ENCODE measurements at places on chromosomes 4 and X. TPM values are rescaled to one million over a fixed set of nuclear protein-coding genes. Genes with fewer than 3 reads are reported as not detected.

DNA sequence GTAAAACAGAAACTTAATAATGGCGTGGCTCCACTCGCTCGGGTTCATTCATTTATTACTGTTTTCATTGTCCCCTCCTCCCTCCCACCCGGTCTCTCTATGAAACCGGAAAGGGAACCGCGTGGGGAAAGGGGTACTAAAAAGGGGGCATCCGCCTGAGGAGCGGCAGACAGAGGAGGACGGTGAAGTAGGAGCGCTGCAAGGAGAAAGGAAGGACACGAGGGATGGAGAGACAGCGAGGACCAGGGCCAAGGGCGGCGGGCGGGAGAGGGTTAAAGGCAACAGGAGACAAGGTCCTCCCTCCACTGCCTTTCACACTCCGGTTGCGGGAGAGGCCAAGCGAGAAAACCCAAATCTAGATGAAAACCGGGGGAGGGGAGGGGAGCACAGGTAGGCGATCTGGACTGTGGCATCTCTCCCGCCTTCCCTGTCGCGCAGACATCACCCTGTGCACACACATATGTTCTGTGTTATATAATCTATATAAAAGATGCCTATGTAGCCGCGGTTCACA is 829 bp downstream of the ELOVL6 start:
- peak overlapping the region; percentile 87 for H3K27ac ChIP-seq
- H3K4me3 ChIP-seq = peak overlapping the region; percentile 63
- H3K36me3 ChIP-seq = no peaks in the 10 kb centered on the region
- H3K4me1 ChIP-seq = peaks cover 10% of the 10 kb centered on the region

- H3K36me3 ChIP-seq = no peaks in the 10 kb centered on the region
- no peaks in the 10 kb centered on the region for H3K27me3 ChIP-seq
- DNase-seq = no peak
- no peak overlapping the region for H3K4me3 ChIP-seq
- H3K27ac ChIP-seq = no peak overlapping the region
- no peaks in the 10 kb centered on the region for H3K4me1 ChIP-seq
These were observed 144.8 kb upstream of the UNC5C start for GRCh38 chr4:95693594-95693993.

DNA sequence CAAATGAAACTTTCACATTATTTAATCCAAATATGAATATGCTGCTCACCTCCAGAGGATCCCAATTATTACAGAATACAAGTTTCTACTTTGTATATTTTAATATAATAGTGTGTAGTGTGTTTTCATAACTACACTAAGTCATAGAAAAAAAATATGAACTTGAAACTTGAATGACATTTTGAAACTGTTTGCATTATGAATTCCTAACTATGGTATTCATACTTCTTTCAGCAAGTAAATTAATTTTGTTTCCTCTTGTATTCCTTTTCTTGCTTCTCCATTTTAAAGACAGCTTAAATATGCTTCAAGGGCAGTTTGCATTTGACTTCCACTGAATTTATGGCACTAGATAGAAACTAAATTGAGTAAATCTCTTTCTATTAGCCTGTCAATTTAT is 177.1 kb downstream of the BMPR1B start:
- no peaks in the 10 kb centered on the region for H3K27me3 ChIP-seq
- no peak overlapping the region for H3K27ac ChIP-seq
- no peaks in the 10 kb centered on the region for H3K36me3 ChIP-seq
- DNase-seq = no peak
- no peaks in the 10 kb centered on the region for H3K4me1 ChIP-seq

- H3K4me3 ChIP-seq = no peak overlapping the region
- no peak for DNase-seq
- H3K27ac ChIP-seq = no peak overlapping the region
These were observed 117.4 kb downstream of the MGST2 start for GRCh38 chr4:139782926-139783522.

GRCh38 chr4:2412534-2412884 is 5.9 kb downstream of the ZFYVE28 start:
- H3K27me3 ChIP-seq = peaks cover 8% of the 10 kb centered on the region
- no peak overlapping the region for H3K4me3 ChIP-seq
- no peaks in the 10 kb centered on the region for H3K4me1 ChIP-seq
- no peaks in the 10 kb centered on the region for H3K36me3 ChIP-seq
- H3K27ac ChIP-seq = peak overlapping the region; percentile 25

DNA sequence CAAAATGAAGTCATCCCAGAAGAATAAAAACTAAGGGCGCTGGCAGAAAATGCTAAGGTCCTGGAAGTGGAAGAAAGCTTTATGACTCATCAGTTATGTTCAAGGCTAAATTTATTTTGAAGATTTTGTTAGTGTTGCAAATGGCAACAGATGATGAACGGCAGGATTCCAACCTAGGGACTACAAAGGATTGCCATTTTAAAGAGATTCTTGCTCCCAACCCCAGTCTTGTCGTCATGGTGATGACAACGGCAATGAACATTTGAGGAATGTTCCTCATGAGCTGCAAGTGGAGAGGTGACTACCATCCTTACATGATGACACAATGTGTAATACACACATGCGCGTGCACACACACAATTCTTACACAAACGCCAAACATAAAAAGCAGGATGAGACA is 54.4 kb upstream of the FTHL17 start:
- DNase-seq = no peak
- peak overlapping the region; percentile 2 for H3K27ac ChIP-seq
- no peaks in the 10 kb centered on the region for H3K36me3 ChIP-seq
- H3K4me1 ChIP-seq = no peaks in the 10 kb centered on the region

- no peak for DNase-seq
- H3K27ac ChIP-seq = no peak overlapping the region
- no peaks in the 10 kb centered on the region for H3K27me3 ChIP-seq
- no peaks in the 10 kb centered on the region for H3K36me3 ChIP-seq
- H3K4me3 ChIP-seq = no peak overlapping the region
These were observed 26.9 kb downstream of the SLC2A9 start for GRCh38 chr4:9994246-9994847.

DNA sequence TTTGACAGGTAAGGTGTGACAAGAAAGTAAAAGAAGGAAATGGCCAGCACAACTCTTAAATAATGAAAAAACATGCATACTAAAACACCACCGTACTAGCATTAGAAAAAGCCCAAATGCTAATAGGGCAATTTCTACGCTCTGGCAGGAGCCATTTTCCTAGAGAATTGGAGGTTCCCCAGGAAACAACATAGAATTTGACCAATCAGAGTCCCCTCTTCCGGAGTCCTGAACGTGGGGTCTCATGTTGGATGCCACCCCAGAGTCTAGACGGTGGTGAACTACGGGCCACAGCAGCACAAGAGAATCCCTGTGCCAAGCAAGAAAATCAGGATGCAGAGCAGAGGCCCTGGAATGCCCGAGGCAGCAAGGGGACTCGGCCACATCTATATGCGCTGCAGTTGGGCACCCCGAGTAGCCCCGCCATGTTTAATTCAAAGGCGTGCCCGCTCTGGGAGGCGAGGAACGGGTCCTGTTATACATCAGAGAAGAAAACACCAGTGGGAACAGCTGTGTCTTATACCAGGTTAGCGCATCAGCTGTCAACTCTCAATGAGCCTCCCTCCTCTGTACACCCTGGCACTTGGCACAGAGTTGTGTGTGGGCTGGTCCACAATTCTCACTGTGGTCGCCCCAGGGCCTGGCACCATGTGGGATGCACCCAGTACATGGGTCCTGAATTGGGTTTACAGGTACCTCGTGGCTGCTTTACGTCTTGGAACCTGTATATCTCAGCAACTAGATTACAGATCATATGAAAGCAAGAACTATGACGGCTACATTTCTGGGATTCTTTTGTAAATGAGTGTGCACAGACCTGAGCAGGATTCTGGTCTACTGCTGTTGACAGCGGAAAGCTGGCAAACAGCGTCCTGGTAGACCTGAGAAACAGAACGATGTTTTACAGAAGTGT is 52.1 kb downstream of the SEL1L3 start:
- H3K4me1 ChIP-seq = peaks cover 23% of the 10 kb centered on the region
- no peak for DNase-seq
- no peaks in the 10 kb centered on the region for H3K36me3 ChIP-seq
- no peak overlapping the region for H3K4me3 ChIP-seq

DNA sequence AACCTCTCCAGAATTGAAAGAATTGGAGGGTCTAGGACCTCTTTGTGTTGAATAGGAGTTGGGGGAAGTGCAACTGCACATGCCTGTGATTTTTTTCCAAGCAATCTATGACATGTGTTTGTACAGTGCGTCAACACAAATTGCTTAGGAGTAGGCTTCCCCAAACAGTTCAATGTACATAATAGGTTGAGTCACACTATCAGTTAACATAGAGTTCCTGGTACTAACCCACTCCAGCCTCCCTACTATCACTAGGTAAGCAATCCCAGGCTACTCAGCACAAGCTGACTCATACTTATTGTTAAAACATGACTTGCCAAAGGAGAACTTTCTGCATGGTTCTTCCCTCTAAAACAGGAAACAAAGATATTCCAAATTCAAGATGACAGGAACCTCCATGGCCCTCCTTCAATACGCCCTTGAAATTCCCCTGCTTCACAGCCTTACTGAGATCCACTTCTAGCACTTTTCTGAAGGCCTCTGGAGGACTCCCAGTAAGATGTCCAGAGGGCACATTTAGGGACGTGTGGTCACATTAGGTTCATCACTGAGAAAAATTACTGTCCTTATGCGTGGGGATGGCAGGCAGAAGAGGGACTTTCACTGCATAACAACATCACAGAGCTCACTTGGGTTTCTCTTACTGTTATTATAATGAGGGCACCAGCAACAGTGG is 8.4 kb upstream of the VSIG1 start:
- H3K36me3 ChIP-seq = no peaks in the 10 kb centered on the region
- peaks cover 2% of the 10 kb centered on the region for H3K27me3 ChIP-seq
- no peak overlapping the region for H3K27ac ChIP-seq
- H3K4me1 ChIP-seq = no peaks in the 10 kb centered on the region

- H3K4me1 ChIP-seq = no peaks in the 10 kb centered on the region
- no peak overlapping the region for H3K4me3 ChIP-seq
- H3K27ac ChIP-seq = no peak overlapping the region
- DNase-seq = no peak
- no peaks in the 10 kb centered on the region for H3K27me3 ChIP-seq
These were observed 624.0 kb upstream of the IGFBP7 start for GRCh38 chr4:57734104-57734670.

GRCh38 chr4:38601244-38601915 is 62.6 kb upstream of the KLF3 start:
- H3K36me3 ChIP-seq = no peaks in the 10 kb centered on the region
- H3K27ac ChIP-seq = no peak overlapping the region
- H3K27me3 ChIP-seq = no peaks in the 10 kb centered on the region
- H3K4me1 ChIP-seq = peaks cover 10% of the 10 kb centered on the region
- H3K4me3 ChIP-seq = no peak overlapping the region

DNA sequence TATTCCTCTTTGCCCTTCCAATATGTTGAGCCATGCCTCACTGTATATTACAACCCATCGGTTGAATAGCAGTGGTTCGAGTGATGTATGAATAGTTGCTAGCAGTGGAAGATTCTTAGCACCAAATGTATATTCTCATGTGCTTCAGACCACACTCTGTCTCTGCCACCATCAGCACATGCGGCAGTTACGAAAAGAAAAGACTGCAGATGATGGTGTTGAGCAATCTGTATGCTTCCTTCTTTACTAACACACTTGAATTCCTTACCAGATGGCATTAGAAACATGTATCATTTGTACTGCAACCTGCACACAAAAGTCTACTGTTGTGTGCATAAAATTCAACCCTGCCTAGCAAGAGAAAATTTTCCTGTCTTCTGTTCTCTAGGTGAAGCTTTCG is 214.6 kb downstream of the ENOX2 start:
- H3K27me3 ChIP-seq = no peaks in the 10 kb centered on the region
- no peaks in the 10 kb centered on the region for H3K4me1 ChIP-seq

DNA sequence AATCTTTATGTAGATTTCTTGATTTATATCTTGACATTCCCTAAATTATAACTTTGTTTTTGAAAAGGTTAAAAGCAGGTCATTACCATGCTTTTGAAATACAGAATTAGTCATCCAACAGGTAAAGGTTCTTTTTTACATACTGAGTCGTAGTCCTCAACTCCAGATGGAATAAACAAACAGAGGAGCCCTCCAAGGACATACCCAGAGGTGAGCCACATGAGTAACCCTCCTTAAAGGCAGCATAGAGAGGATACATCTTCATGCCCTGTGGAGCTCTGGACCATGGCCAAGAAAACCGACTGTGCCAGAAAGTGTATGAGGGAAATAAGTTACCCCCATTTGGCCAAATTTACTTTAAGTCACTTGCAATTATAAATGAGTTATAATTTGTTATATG is 95.3 kb upstream of the MCF2 start:
- no peak for DNase-seq
- H3K36me3 ChIP-seq = peaks cover 16% of the 10 kb centered on the region
- no peak overlapping the region for H3K4me3 ChIP-seq
- no peaks in the 10 kb centered on the region for H3K27me3 ChIP-seq
- no peaks in the 10 kb centered on the region for H3K4me1 ChIP-seq

GRCh38 chr4:84085986-84086385 is 413.1 kb downstream of the NKX6-1 start:
- H3K4me3 ChIP-seq = no peak overlapping the region
- H3K4me1 ChIP-seq = no peaks in the 10 kb centered on the region
- no peaks in the 10 kb centered on the region for H3K36me3 ChIP-seq
- H3K27me3 ChIP-seq = no peaks in the 10 kb centered on the region

- no peak for DNase-seq
- H3K36me3 ChIP-seq = no peaks in the 10 kb centered on the region
- H3K27ac ChIP-seq = no peak overlapping the region
- H3K4me1 ChIP-seq = no peaks in the 10 kb centered on the region
- H3K27me3 ChIP-seq = no peaks in the 10 kb centered on the region
- no peak overlapping the region for H3K4me3 ChIP-seq
These were observed 116.0 kb upstream of the RPS6KA3 start for GRCh38 chrX:20382518-20383297.

DNA sequence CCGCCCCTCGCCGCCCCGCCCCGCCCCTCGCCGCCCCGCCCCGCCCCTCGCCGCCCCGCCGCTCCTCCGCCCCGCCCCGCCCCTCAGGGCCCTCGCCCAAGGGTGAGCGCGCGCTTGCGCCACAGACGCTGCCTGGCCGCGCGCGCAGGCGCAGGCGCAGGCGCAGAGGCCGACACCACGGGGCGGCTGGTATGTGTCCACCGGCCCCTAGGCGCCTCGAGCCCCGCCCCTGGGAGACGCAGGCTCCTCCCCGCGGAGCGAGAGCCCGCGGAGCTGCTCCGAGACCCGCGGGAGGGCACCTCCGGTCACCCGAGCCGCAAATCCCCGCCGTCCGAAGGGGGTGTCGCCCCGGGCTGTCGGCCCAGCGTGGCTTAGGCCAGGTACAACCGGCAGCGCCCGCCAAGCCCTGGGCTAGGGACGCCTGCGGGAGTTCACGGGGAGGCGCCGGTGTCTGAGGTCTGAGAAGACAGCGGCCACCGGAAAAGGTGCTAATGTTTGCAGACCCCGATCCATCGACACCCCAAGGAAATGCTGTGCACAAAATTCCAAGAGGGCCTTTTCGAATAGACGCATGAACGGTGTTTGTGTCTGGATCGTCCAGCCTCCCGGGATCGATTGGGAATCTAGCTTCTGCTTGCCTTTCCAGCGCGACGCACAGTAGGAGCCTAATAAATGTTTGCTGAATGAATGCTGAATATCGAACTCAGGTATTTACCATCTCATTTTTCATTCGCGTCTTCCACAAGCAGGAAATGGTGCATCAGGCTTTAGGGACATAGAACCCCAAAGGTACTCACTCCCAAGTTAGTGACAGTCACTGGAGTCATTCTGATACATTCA is 473 bp upstream of the CCNQ start:
- peak; percentile 94 for DNase-seq
- no peaks in the 10 kb centered on the region for H3K36me3 ChIP-seq
- H3K4me1 ChIP-seq = peaks cover 21% of the 10 kb centered on the region
- peak overlapping the region; percentile 75 for H3K27ac ChIP-seq
- H3K27me3 ChIP-seq = no peaks in the 10 kb centered on the region

The LRIT3 gene
- 0.41 TPM for total RNA-seq

The CABS1 gene
- total RNA-seq = not detected

The PUDP gene
- 8.7 TPM for total RNA-seq

The GATB gene
- total RNA-seq = 21.4 TPM

The TCP11X2 gene
- not detected for total RNA-seq

The KIAA1210 gene
- total RNA-seq = not detected

The MID1 gene
- total RNA-seq = 77.5 TPM

The NSD2 gene
- 33.9 TPM for total RNA-seq

The NUDT6 gene
- total RNA-seq = 6.3 TPM

The CTAG1A gene
- total RNA-seq = not detected

The NAAA gene
- 23.3 TPM for total RNA-seq
